ENCODE measurements at places on chromosomes 13 and 19. TPM values are rescaled to one million over a fixed set of nuclear protein-coding genes. Genes with fewer than 3 reads are reported as not detected.
A peak's percentile ranks its signal among the peaks of the same experiment; 100 is the strongest.

Gene TNNT1
- 54.1 TPM for total RNA-seq

Gene CERS1
- total RNA-seq = 0.24 TPM

Gene PABPC3
- 0.08 TPM for total RNA-seq

Gene SLC10A2
- total RNA-seq = not detected

Gene ZNF626
- total RNA-seq = 5.9 TPM

Gene NLRP7
- total RNA-seq = not detected

Gene CAPN12
- not detected for total RNA-seq

Gene SOX1
- not detected for total RNA-seq

GRCh38 chr19:639253-640160, at the start of gene FGF22:
TSS of gene FGF22 (plus strand) at chr19:639879. CDS start at chr19:639926, 47 bp downstream.
- peak; percentile 95 for DNase-seq

GRCh38 chr19:48443256-48443655, 2.5 kb upstream of the GRWD1 start:
- no peak for DNase-seq

GRCh38 chr13:46392967-46393366, 5.9 kb upstream of the RUBCNL start:
- no peak for DNase-seq

GRCh38 chr13:64441740-64442139, 2788.4 kb downstream of the PCDH9 start:
- DNase-seq = no peak

DNA sequence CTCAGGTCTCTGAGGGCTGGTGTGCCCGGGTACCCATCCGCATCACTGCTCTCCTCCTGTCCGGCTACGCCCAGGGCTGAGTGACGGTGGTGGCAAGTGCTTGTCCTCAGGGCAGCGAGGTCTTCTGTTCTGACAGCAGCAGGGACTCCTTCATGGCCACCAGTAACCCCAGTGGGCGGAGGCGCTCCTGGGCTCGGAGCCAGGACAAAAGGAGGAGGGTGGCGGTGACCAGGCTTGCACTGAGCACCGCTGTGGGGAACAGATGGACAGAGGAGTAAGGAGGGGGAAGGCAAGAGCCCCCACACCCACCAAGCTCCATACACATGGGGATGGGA, 5.8 kb downstream of the CD320 start:
- DNase-seq = peak; percentile 82

GRCh38 chr13:31761951-31762350, 22.6 kb downstream of the RXFP2 start:
- no peak for DNase-seq

- DNase-seq = no peak
These were observed 22.0 kb downstream of the MISP start for GRCh38 chr19:772730-773436.

- DNase-seq = no peak
These were observed 1.1 kb downstream of the IL17D start for GRCh38 chr13:20704459-20705069.

GRCh38 chr19:9407827-9408226, 27.5 kb downstream of the ZNF266 start:
- no peak for DNase-seq

DNA sequence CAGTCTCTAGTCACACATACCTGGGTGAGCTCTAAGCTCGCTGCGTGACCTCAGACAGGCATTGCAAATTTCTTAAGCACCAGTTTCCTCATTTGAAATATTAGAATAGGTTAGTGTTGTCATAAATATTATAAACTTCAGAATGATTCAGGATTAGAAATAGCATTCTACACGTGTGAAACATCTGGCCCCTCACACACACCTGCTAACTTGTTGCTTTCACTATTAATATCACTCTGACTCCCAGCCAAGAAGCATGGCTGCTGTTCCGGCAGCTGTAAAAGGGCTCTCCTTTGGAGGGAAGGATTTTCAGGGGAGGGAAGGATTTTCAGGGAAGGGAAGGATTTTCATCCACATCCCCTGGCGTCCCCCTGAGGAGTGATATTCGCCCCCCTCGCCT, 161.3 kb upstream of the GPR12 start:
- DNase-seq = no peak

GRCh38 chr19:44111910-44112463, 1.2 kb upstream of the ZNF225 start:
- DNase-seq = no peak

- DNase-seq = no peak
These were observed 1.2 kb downstream of the HAUS8 start for GRCh38 chr19:17073869-17074633.

DNA sequence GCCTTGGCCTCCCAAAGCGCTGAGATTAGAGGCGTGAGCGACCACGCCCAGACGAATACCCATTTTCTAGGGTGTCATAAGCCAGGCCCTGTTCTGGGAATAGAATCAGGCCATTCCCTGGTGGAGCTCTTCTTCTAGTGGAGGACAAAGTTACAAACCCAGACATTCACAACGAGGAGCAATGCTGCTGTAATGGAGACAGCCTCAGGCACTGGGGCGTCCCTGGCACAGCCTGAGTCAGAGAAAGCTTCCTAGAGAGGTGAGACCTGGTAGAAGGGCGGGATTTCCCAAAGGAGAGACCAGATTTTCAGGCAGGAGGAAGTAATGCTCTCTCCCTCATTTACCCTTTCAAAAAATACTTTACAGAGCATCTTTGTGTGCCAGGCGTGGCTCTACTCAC, 12.7 kb downstream of the PRKCG start:
- DNase-seq = no peak

DNA sequence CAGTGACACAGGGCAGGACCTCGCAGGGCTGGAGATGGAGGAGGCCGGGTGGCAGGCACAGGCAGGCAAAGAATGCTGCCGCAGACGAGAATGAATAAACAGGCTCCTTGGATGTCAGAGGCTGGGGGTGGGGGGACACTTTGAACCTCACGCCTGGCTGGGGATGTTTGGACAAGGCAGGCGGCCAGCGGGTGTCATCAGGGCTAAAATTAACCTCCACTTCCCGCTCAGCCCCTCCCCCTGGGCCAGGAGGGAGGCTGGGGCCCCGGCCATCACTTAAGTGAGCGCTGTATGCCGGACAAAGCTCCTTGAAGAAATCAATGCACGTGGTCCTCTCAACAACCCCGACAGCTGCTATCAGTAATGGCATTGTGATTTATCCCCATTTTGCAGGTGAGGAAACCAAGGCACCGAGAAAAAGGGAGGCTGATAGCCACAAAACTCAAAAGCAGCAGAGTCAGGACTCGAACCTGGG, 10.3 kb upstream of the FUT5 start:
- peak; percentile 83 for DNase-seq

DNA sequence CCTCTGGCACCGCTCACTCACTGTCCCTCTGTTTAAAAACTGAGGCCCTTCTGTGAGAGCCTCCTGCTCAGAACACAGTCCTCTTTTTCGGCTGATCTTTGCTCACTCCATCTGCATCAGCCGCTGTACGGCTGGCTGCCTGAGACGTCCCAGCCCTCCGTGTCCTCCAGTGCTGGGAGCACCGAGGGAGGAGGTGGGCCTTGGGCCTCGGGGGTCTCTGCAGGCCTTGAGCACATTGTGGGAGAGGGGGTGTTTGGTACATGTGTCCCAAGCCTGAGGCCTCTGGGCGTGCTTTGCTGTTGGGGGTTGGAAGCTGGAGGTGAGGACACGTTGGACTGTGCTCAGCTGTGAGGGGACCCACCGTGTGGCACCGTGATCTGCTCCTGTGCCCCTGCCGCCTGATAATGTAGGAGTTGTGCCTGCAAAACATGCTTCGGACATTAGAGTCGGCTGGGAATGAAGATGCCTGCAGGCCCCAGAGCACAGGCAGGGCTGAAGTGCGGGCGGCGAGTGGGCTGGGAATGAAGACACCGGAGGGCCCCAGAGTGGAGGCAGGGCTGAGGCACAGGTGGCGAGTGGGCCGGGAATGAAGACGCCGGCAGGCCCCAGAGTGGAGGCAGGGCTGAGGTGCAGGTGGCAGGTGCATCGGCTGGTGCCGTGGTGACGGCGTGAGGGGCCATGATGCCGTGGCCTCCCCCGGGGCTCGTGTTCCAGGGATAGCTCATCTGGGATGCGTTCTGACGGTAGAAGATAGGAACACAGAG, 30.6 kb downstream of the MCF2L start:
- DNase-seq = no peak

- DNase-seq = peak; percentile 68
These were observed 2.9 kb upstream of the TLE6 start for GRCh38 chr19:2974342-2975041.

DNA sequence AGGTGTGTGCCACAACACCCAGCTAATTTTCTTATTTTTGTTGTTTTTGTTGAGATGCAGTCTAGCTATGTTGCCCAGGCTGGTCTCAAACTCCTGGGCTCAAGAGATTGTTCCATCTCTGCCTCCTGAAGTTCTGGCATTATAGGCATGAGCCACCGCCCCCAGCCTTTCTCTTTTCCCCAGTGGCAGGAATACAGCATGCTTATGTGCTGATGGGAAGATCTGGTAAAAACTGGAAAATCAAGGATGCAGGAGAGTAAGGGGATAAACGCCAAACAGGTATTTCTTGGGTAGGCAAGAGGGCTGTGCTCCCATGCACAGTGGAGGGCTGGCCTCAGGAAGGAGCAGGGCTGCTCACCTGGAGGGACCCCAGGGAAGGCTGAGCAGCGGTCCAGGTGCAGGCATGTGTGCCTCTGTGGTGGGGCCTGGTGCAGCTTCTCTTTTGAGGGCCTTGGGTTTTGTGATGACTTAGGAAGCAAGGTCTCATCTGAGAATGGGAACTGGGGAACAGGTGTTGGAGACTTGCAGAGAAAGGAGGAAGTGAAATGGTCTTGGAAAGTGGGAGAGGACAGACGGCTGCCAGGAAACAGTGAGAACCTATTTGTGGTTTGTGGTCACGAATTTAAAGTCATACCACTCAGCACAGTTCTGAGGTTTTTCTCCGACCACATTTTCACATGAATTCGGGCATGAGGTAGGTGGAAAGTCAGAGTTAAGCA, 106.5 kb downstream of the TEX26 start:
- DNase-seq = no peak

DNA sequence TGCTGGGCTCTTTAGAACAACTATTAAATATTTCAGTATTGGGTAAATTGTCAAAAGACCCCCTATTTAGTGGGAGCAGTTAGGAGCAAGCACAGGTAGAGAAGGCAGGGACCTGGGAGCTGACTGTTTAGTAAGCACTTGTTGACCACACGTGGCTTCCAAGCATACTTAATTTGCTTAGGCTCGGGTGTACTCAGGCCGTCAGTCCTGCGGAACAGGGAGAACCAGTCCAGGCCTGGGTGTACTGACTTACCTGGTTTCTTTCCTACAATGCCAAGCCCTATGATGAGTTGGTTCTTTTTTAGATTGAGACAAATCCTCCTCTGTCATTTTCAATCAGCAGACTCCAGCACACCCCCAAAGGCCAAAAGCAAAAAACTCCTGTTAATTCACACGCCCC, 90.0 kb downstream of the WDFY2 start:
- no peak for DNase-seq

- no peak for DNase-seq
These were observed 2.3 kb downstream of the RPL13A start for GRCh38 chr19:49489601-49490167.

DNA sequence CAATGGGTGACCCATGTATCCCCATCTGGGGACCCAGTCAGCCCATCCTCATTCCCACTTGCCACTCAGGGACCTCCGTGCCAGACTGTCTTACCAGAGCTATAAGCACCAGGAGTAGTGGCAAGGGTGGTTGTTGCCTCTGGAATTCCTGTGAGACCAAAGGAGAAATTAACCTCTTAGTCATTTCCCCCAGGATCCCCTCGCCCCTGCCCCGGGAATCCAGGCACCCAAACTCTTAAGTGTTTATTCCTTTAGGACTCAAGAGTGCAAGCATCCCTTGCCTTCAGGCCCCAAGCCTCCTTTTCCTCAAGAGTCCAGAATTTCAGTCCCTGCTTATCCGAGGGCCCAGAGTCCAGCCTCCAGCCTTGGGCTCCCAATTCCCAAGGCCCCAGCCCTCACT, 9.2 kb downstream of the NTN5 start:
- DNase-seq = no peak

- DNase-seq = no peak
These were observed 123.3 kb downstream of the AKAP11 start for GRCh38 chr13:42395086-42395821.

GRCh38 chr13:24116131-24116530, 44.4 kb upstream of the SPATA13 start:
- no peak for DNase-seq

GRCh38 chr19:8396563-8397203, 6.5 kb downstream of the RAB11B start:
- DNase-seq = peak; percentile 81

DNA sequence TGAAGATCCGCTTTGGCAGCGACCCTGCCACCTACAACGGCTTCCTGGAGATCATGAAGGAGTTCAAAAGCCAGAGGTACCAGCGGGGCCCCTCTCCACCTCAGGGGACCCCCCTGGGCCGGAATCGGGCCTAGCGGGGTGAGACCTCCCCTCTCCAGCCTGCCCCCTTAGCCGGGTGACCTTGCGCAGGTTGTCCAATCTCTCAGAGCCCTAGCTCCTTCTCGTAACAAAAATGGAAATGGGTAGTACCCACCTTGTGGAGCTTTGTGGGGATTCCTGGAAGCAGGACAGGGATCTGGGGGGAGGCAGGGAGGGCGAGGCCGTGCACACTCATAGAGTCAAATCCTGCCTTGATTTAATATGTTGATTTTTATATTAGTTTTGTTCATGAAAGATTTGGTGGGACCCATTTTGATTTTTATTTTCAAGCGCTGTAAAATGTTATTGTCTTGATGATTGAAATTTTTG, 658 bp downstream of the SIN3B start:
- no peak for DNase-seq

Data from Right ventricle myocardium superior (tissue), 1 donor.